Thymus (tissue), 14 donors: ENCODE measurements at places on chromosomes 7 and 10.

GRCh38 chr7:66529883-66530610 is 98.6 kb upstream of the KCTD7 start:
- no peak for DNase-seq

GRCh38 chr7:4916113-4916512 is 32.6 kb upstream of the RADIL start:
- no peak for DNase-seq

GRCh38 chr10:73758704-73759511 is 14.7 kb downstream of the SEC24C start:
- DNase-seq: no peak

DNA sequence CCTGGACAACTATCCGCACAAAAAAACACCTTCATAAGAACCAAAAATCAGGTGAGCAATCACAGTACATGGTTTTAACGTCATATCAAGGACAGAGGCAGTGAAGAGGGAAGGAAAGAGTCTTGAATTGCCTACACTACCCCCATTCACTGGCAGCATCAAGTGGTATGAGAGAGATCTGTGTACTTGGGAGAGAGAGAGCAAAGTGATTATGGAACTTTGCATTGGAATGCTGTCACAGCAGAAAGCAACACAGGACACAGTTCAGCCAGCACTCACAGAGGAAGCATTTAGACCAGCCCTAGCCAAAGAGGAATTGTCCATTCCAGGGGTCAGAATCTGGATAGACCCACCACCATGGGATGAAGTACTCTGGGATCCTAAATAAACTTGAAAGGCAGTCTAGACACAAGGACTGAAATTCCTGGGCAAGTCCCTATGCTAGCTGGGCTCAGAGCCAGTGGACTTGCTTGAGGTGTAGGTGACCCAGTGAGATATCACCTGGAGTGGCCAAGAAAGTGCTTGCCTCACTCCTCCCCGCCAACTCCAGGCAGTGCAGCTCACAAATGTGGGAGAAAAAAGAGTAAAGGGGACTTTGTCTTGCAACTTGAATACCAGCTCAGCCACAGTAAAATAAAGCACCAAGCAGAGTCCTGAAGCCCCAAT is 30.5 kb upstream of the SFTPD start:
- no peak for DNase-seq

- DNase-seq: peak; percentile 33
These were observed 109.8 kb downstream of the SH3PXD2A start for GRCh38 chr10:103745341-103746247.

DNA sequence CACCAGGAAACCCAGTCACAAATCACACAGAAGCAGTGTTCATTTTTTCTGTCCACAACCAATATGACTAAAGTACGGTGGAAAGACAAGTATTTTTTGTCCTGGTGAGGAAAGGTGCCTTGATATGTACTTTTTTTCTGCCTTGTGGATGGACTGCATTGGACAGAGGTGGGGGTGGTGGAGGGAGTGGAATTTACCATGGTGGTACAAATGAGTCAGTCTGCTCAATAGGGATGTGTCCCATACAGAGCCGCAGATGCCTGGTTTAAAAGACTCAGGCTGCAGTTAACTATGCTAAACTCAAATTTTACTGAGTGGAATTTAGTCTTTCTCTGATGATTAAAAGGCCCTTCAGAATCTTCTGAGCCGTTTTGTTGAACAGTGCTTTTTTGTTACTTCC is 674.5 kb upstream of the GALNT17 start:
- DNase-seq: no peak

- DNase-seq: no peak
These were observed 39.8 kb downstream of the CDH23 start for GRCh38 chr10:71436268-71437125.

DNA sequence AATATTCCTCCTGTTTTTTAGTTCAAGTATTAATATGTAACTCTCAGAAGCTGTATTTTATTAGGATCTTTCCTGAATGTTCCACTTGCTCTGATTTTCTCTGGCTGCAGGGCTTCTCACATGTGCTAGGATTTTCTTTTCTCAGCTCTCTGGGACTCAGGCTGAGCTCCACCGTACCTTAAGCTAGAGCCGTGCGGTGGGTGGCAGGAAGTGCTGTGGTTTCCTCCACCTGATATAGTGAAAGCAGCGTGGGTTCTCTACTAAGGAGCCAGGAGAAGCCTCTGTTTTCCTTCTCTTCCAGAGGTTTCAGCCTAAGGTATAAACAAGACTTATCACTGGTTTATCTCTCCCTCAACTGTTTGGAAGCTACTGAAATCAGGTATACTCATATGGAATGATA is 433.6 kb downstream of the NRG3 start:
- no peak for DNase-seq

GRCh38 chr10:119460369-119461195 is 81.9 kb downstream of the RGS10 start:
- DNase-seq: no peak

- DNase-seq: no peak
These were observed 21.5 kb downstream of the GET4 start for GRCh38 chr7:897771-898376.

- no peak for DNase-seq
These were observed 76.7 kb downstream of the IGF2BP3 start for GRCh38 chr7:23393636-23394035.

GRCh38 chr7:100965723-100966541 is 3.4 kb upstream of the MUC12 start:
- DNase-seq: peak; percentile 37

GRCh38 chr10:23024002-23024401 is 71.4 kb upstream of the MSRB2 start:
- no peak for DNase-seq

DNA sequence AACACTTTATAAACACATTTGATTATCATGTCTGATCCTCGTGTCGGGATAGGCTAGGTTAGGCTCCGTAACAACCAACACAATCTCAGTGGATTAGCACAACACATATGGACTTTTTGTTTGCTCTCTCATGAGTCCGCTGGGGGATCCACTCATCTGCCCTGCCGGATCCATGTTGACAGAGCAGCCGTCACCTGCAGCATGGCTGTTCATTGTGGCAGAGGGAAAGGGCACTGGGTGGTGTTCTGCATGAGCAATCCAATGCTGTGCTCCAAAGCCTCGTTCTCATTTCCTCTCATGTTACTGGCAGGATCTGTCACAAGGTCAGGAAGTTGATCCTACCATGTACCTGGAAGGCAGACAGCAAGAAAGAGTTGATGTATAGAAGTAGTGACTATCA is 62.5 kb upstream of the RAPGEF5 start:
- DNase-seq: no peak

DNA sequence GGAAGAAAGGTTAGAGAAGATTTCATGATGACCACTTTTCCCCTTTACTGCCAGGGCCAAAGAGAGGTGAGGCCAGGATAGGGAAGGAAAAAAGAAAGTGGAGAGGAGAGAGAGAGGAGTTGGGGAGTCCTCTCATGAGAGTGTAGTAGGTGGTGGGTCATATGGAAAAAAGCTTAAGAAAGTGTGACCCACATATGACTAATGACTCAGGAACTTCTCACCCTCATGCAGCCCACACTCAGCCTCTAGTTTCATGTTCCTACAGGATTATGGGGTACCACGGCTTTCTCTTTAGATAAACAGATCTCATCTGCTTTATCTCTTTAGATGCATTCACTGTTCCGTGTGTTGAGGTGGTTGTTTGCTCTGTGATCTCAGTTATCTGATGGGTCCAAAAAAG is 462.5 kb upstream of the IGFBP3 start:
- DNase-seq: no peak

GRCh38 chr10:37803269-37803668 is 54.1 kb downstream of the ZNF248 start:
- no peak for DNase-seq

DNA sequence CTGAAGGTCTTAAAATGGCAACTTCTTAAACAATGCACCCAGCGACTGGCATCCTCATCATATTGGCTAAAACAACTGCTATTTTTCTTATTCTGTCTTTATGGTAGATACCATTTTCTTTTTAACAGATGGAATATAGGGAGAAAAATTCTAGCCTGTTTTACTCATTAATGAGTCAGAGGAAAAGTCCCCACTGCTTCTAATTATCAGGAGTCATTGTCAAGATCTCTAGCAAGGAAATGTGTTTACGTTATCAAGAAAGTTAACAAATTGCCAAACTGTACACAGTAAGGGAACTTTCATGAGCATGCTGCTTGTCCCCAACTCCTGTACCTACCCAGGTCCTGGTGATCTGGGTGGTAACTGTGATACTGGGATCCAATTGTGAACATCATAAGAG is 117.7 kb upstream of the KIAA1217 start:
- DNase-seq: no peak

- DNase-seq: no peak
These were observed 211.7 kb downstream of the CCSER2 start for GRCh38 chr10:84540022-84540616.

DNA sequence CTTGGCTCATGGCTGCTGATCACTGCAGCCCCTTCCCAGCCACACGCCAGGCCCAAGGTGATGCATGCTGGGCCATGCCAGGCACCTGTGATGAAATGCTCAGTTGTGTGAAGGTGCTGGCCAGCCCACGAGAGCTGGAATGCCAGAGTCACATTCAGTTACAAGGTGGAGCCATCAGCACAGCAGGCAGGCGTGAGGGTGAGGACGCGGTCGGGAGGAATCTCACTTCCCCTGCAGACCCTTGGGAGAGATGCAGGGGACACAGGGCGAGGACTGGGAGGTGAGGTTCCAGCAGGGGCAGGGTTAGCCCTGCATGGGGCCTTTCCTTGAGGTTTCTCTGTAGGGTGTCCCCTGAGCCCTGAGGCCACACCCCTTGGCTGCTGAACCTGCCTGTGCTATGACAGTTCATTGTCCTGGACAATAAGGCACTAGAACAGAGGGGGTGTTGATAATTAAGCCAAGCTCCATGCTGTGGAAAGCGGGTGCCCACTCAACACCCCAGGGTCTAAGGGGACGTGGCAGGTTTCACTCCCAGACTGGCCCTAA is 82.4 kb downstream of the ADARB2 start:
- DNase-seq: no peak

DNA sequence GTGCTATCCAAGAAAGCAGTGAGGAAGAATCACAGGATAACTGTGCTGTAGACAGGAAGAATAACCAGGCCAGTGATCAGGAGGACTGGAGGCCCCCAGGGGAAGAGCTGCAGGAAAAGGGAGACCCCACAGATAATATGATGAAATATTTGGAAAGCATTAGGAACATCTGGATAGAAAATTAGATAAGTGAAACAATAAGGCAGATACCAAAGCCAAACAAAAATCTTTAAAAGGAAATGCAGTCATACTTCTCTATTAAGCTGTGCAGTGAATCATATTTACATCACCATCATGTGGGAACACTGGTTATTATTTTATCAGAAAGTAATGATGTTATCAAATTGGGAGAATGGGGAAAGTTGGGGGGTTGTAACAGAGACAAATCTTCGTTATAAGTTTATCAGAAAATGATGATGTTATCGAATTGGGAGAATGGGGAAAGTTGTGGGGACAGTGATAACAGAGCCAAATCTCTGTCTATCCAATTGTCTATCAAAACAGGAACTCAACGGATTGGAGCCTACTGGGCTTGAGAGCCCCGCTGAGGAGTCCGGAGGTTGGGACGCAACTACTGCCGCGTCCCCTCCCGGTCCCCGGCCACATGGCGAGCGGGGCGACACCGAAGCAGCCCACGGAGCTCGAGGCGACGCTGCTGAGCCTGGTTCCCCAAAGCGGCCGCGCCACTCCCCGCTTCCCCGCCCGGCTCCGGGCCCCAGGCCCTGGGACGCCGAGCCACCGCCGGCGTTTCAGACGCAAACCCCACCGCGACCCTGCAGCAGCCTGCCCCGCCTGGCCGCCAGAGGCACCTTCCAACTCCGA is 14.0 kb upstream of the RALA start:
- no peak for DNase-seq

GRCh38 chr7:68691261-68692216 is 906.7 kb upstream of the AUTS2 start:
- no peak for DNase-seq

- DNase-seq: no peak
These were observed 165.0 kb downstream of the RGS10 start for GRCh38 chr10:119377451-119377957.
